Caudate nucleus (tissue), 63 donors: ENCODE measurements at places on chromosomes 12 and 14.
A peak's percentile ranks its signal among the peaks of the same experiment; 100 is the strongest.

DNA sequence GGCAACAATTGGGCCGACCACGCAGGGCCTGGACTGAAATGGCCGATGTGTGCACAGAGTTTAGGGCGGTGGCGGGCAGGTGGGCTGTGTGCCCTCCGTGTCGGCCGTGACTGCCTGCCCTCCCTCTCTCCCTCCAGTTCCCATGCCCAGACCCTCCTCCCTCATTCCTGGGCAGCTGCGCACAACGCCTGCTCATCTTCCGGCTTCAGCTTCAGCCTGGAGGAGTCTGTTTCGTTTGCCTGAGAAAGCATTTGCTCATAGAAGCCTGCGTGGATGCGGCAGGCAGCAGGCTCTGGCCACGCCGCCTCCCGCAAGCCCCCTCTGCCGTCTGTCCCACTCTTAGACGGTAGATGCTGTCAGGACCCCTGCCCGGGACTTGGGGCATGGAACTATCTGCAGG is 47.3 kb upstream of the FZD10 start:
- no peak for DNase-seq

DNA sequence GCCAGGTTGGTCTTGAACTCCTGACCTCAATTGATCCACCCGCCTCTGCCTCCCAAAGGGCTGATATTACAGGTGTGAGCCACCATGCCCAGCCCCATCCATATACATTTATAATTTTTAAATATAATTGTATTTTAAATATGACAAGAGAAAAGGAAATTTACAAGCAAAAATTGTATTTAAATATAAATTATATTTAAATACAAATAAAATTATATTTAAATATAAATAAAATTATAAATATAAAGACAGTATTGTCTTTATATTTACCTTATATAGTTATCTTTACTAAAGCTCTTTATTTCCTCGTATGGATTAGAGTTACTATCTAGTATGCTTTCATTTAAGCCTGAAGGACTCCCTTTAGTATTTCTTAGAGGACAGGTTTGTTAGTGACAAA is 11.9 kb upstream of the ATF7 start:
- no peak for DNase-seq

GRCh38 chr12:6226679-6227051 is 26.5 kb downstream of the CD9 start:
- DNase-seq = no peak

DNA sequence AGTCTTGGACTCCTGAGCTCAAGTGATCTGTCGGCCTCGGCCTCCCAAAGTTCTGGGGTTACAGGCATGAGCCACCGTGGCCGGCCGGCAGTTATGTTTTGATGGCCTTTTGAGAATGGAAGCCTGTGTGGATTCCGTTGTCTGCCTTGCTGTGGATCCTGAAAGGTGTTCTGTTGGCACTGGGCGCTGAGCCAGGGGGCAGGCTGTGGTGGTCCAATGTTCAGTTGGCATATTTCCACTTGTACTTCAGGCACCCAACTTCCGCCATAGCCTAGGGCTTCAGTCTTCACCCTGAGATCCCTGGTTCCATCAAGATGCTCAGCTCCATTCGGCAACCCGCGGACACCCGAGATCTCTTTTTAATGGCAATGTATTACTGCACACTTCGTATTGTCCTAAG is 6.3 kb upstream of the RPLP0 start:
- no peak for DNase-seq

DNA sequence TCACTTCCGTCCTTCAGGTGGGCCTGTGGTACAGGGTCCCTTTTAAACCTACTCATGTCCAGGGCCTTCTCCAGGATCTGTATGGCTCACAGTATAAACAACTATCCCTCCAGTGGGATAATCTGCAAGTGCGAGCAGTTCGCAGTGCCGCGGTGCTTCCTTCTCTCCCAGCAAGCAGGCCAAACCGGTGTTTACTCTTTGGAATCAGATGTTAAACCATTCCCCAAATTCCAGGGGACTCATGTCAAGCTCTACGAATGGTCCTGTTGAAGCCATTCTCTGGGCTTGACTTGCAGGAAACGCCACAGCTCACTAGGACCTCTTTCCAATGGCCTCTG is 59.6 kb downstream of the OR11H12 start:
- DNase-seq = no peak

- DNase-seq = no peak
Measured at GRCh38 chr14:45658917-45659299, 405.9 kb upstream of the MIS18BP1 start.

- no peak for DNase-seq
Measured at GRCh38 chr12:47231456-47231855, 151.7 kb upstream of the AMIGO2 start.

- no peak for DNase-seq
Measured at GRCh38 chr12:117053050-117053400, 46.2 kb downstream of the TESC start.

- DNase-seq = no peak
Measured at GRCh38 chr12:121805171-121806008, 1.6 kb downstream of the SETD1B start.

DNA sequence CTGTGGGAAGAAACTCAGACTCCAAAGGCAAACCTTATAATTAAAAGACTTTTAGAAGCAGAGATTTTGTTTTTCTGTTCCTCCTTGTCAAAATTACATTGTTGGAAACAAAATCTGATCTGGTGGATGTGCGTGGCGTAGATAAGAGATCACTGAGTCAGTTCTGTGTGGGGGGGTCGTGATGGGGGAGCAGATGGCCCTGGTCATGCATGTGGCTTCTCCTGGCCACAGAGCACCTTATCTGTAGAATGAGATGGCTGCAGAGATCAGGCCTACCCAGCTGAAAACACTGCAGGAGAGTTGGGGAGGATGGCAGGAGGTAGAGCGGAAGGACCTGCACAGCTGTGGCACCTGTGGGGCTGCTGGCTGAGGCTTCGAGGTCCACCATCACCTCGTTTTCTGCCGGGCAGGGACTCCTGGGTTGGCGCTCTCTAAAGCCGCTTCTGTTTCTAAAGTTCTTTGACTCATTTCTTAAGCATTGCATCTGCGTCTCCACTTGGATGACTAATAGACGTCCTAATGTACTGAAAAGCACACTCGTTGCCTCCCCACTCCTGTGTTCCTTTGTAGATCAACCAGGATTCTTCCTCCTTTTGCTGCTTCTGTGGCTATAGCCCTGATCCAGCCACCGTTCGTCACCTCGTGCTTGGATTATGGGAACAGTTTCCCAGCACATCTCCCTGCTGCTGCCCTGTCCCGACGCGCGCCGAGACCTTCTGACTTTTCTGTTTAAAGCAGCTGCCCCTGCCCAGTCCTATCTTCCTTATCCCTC is 93.4 kb downstream of the TSPAN9 start:
- no peak for DNase-seq

DNA sequence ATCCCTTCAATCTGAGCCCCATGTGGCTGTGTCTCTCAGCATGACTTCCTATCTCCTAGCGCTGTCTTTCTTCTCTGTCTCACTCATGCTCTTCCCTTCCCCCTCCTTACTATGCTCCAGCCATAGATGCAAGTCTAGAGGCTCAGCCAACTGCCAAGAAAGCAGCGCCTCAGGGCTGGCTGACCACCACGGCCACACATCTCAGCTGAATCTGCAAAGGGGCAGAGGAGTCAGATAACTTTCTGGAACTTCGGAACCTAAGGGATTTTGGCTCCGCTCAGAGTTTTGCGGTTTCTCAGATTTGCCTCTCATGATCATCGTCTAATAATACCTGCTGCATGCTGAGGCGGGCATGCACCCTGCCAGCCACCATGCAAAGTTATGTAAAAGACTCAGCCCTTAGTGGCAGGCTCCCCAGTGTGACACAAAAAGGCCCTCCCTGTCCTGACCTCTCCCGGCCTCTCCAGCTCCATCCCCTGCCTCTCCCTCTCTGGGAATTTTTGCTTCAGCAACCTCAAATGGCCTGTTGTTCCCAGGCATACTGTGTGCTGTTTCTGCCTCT is 5.0 kb upstream of the FGF6 start:
- no peak for DNase-seq

DNA sequence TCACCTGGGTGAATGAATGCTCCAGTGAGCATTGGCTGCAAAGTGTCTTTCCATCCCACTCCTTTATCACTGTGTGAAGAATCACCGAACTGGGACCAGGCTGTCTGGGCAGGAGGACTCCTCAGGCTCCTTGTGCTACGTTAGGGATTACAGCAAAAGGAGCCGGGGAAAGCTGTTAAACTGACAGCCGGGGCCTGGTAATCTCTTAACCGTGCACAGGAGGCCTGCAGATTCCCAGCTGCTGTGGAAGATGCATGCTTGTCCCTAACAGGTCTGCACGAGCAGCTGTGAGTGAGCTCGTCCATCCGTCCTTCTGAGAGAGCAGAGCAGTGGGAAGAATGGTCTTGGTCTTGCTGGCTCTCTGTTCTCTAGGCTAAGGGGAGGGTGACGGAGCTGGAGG is 231.5 kb downstream of the AACS start:
- no peak for DNase-seq

DNA sequence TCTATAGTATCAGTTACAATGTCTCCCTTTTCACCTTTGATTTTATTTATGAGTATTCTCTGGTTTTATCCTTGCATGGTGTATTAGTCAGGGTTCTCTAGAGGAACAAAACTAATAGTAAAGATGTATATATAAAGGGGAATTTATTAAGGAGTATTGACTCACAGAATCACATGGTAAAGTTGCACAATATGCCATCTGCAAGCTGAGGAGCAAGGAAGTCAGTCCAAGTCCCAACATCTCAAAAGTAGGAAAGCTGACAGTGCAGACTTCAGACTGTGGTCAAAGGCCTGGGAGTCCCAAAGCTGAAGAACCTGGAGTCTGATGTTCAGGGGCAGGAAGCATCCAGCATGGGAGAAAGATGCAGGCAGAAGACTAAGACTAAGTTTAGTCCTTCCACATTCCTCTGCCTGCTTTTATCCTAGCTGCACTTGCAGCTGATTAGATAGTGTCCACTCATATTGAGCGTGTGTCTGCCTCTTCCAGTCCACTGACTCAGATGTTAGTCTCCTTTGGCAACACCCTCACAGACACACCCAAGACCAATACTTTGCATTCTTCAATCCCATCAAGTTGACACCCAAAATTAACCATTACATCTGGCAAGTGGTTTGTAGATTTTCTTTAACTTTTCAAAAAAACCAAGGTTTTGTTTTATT is 308.0 kb upstream of the LMO3 start:
- no peak for DNase-seq

- DNase-seq = no peak
Measured at GRCh38 chr14:103398427-103399195, 13.4 kb downstream of the MARK3 start.

- no peak for DNase-seq
Measured at GRCh38 chr12:57823131-57823907, 4.8 kb upstream of the AVIL start.

GRCh38 chr14:39673270-39673711 is 241.1 kb upstream of the FBXO33 start:
- DNase-seq = no peak

DNA sequence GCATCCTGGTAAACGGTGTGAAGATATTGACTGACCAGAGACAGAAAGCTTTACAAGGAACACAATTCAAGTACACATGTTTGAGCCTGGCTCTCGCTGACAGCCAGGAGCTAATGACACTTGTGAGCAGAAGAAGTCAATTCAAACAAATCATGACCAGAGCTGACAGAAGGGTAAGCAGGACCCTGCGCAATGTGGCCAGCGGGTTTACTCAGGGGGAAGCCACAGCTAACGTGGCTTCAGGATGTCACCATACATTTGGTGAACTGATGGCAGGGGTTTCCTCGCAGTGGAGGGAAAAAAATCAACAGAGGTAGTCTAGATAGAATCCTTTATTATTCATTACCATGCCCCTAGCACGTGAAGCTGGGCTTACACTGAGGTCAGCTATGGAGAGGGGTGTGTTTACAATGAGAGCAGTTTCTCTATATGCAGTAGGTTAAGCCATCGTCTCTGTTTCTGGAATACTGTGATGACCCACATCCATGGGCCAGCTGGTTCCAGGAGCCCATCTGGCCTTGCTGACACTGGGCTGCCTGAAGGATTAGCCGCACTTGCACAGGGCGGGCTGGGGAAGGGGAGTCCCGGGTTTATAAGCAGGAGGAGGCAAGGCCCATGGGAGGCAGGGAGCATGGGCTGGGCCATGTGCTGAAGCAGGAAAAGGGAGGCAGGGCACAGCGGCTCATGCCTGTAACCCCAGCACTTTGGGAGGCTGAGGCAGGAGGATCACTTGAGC is 198.2 kb upstream of the PRMT8 start:
- DNase-seq = peak; percentile 53

DNA sequence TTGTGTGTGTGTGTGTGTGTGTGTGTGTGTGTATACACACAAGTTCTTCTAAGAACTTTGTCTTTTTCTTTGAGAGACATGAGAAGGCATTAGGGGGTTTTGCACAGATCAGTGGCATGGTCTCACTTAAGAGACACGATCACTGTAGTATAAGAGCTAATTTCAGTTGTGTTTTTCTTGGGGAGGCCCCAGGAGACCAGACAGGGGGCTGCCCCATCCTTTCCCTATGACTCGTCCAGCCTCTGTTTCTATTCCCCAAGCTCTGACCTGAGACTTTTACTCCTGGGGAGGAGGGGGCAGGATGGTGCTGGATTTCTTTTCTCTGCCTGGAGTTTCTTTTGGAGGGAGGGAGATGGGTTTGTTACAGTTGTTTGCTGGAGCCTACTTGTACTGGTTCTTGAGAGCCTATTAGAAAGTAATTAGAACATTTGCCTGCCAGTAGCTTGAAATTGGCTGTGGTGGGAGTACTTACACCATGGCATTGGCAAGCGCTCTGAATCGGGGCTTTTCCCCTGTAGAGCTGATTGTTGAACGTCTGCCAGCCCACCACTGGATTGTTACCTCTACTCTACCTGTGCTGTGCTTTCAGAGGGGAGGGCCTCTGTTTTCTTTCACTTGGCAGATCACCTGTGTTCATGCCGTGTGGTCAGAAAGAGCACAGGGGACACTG is 109.5 kb downstream of the TSPAN9 start:
- no peak for DNase-seq

GRCh38 chr12:53824001-53824712 is 72.4 kb upstream of the CISTR start:
- DNase-seq = no peak
